Stimulated activated CD8-positive, alpha-beta memory T cell treated with anti-CD3 and anti-CD28 coated beads, Interleukin-7, amount 100 ng/mL, for 4 hours (primary cell): ENCODE measurements at places on chromosomes 12 and 14.

GRCh38 chr14:99241325-99242010 lies 30.5 kb downstream of the BCL11B start:
- no peak for DNase-seq

DNA sequence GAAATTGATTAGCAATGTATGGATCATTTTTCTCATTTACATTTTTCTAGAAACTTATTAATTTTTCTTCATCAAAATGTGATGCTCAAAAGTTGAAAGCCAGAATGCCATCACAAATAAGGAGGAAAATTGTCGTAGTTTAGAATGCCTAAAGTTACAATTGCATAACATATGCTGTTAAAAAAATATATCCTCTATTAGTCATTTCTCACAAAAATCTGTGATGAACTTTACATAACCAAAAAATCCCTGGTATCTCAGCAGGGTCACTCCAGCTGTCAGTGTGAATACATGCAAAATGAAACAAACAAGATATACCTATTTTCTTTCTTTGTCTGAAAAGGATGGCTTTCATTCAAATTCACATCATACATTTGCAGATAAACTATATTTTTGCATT lies 358.9 kb downstream of the PAWR start:
- DNase-seq: no peak

GRCh38 chr14:99860219-99860618 lies 67.0 kb downstream of the EML1 start:
- no peak for DNase-seq

- DNase-seq: no peak
Measured at GRCh38 chr12:13211191-13211858, 14.8 kb downstream of the EMP1 start.

GRCh38 chr12:81174664-81175063 lies 96.8 kb downstream of the ACSS3 start:
- no peak for DNase-seq
